Head of caudate nucleus (tissue), 42 donors: ENCODE measurements at places on chromosomes 5 and 9.

DNA sequence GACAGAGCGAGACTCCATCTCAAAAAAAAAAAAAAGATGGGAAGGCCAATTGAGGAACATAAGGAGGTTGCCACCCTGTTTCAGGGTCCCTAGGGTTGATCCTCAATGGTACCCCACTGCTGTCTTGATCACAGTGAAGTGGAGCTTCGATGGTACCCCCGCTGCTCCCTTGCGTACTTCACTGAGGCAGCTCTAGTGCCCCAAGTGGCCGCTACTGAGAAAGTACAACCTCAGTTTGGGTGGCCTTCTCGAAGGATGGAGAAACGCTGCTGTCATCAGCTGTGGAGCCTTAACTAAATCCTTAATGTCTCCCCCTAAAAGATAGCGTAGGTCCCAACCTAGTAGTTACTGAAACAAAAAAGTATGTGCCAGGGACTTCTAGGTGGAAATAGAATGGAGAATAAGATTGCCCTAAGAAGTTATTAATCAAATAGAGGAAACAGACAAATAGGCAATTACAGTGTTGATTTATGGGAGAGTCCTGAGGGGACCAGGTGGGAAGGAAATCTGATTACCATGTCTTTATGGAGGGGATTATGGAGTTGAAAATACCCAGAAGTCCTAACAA is 6.3 kb downstream of the TESK1 start:
- peak; percentile 66 for DNase-seq

DNA sequence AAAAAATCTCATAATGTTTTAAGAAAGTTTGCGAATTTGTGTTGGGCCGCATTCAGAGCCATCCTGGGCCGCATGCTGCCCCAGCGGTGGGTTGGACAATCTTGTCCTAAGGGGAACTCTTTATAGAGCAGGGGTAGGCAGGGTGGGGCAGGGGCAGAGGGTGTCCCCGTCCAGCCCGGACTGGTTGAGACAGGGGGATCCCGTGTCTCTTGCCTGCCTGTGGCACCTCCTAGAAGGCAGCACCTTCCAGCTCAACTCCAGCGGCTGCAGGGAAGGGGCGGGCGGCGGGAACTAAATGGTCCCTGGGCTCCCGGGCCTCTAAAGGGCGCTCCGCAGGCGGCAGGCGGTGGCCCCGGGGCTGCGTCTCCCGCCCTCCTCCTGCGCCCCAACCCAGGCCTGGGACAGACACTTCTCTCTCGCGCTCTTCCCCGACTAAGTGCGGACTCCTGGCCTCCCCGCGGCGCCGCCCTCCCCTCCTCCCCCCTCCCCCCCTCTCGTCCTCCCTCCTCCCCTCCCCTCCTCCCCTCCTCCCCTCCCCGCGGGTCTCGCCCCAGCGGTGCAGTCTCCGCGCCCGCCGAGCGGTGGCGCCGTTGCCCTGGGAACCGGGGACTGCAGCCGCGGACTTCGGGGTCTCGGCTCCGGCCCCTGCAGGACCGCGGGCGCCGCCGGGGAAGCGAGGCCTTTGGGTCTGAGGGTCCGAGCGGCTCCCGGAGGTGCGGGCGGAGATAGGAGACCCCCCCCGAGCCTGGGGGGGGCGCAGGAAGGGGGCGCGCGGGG is 132.6 kb downstream of the MRPL36 start:
- DNase-seq, result no peak

- DNase-seq, result peak; percentile 9
Measured at GRCh38 chr5:110258460-110259216, 467.8 kb downstream of the TMEM232 start.

- no peak for DNase-seq
Measured at GRCh38 chr9:79107911-79108676, 463.7 kb upstream of the TLE4 start.

DNA sequence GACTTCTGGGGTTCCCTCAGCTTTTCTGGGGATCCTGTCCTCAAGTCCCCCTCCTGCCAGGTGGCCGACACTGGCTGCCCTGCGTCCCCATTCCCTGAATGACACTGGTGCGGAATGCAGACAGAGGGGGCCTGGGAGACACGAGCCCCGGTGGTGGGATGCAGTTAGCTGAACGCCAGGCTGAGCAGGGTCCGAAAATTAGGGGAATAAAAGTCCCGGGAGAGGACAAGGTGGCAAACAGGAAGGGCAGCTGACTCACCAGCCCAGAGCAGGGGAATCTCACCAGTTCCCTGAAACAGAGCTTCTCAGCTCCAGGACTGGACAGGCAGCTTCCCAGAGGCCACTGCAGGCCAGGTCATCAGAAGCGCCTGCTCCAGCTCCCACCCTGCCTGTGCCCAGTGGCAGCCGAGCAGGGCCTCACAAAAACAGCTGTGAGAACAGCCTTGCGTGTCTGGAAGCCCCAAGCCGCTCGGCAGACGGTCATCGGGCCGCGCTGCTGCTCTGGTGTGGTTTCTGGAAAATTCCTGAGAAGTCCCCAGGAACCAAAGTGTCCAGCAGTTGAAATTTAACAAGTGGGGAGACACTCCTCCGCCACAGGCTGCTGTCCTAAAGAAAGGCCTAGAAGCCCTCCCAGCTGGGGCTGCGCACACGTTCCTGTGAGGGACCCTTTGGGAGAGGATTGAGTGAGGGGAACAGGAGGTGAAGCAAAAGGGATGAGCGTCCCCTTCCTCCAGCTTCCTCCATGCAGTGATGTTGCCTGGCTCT is 47.6 kb upstream of the EXOC3 start:
- DNase-seq, result no peak

DNA sequence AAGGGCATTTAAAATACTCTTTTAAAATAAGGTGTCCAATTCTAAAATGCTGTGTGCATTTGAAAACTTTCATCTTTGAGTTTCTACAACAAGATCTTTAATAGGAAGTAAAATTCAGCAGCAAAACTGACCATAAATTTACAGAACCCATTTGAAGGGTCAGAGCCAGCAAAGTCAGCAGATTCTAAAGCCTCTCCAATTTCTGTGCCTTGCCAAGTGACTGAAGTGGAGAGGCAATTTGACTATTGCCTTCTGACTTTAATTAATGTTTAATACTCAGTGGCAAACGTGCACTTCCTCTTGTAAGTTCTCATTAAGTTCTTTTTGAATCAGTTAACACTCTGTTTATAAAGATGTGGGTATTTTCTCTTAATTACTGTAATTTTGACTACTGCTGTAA is 155.2 kb downstream of the BAAT start:
- DNase-seq, result no peak
